Ureter (tissue), 1 donor: ENCODE measurements at places on chromosomes 2 and 18. TPM values are rescaled to one million over a fixed set of nuclear protein-coding genes. Genes with fewer than 3 reads are reported as not detected.

The DNAJB2 gene
- total RNA-seq = 93.6 TPM

The IHH gene
- not detected for total RNA-seq

The CFAP65 gene
- not detected for total RNA-seq

The IRS1 gene
- total RNA-seq = 40.0 TPM

- DNase-seq = no peak
These were observed 127.1 kb downstream of the NCOA1 start for GRCh38 chr2:24618144-24618543.

DNA sequence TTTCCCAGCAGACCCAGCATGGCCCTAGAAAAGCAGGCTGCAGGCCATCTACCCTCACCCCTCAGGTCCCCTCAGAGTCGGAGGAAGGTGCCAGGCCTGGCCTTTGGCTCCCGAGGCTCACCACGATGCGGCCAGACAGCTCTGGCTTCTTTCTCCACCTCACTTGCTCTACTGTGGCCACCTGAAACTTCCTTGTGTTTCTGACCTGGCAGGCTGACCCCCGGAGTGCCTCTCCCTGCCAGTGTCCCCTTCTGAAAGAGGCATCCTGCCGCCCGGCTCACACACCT, 375.0 kb upstream of the HS6ST1 start:
- DNase-seq = no peak

DNA sequence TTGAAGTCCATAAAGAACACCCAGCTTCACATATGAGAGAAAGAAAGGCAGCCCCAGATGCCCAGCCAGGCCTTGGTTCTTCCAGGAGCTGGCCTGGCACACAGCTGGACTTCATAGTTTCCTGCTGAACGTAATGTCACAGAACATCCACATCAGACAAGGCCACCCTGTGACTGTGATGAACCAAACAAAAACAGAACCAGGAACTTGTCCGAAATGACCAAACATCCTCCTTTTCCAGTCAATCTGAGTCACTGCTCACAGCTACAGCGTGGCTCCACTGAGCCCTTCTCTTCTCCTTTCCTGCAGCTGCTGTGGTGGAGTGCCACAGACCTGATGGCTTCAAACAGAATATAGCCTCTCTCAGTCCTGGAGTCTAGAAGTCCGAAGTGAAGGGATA, 45.4 kb upstream of the PAPOLG start:
- DNase-seq = no peak

The RAB6C gene
- total RNA-seq = 0.34 TPM

The SIX3 gene
- not detected for total RNA-seq

DNA sequence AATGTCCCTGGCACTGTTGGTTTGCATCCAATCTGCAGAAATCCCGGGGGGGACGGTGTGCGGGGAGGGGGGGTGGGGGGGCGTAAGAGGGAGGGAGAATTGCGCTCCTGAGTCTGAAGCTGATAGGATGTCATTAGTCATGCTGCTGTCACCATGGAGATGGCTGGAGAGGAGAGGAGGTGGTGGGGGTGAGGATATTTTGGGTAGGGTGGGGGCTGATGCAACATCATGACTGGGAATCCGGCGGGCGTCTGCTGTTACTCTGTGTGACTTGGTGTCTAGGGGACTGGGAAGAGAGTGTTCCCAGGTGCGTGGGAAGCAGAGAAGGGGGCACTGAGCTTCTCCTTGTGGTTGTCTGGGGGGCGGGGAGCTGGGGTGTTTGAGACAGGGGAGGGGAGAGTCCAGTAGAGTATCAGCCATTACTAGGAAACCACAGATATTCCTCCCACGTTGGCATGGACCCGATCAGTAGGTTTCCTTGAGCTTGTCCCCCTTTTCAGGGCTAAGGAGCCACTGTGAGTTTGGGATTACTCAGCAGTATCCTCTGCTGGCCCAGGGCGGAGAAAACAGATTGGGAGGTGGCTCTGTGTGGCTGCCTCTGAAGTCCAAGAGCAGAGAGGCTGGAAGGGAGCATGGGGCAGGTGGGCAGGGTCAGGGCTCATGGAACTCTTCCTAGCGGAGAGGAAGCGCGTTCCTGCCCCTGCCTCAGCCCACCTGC, 18.9 kb downstream of the TET3 start:
- no peak for DNase-seq

The ALPI gene
- not detected for total RNA-seq

The CXCR4 gene
- total RNA-seq = 23.2 TPM

DNA sequence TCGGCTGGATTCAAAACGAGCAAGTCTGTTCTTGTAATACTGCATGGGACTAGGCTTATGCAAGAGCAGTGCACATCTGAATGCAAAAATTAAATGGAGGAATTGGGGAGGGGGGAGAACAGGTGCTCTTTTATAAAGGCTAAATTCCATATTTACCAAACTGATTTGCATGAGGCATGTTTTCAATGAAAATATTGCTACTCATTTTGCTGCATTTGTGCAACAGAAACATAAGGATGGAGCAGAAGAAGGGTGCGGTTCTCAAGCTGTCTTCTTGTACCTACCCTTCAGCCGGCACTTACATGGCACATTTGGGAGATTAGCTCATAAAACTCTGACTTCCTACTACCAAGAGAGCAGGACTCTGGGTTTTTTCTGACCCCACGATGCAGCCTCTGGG, 256.4 kb downstream of the CDCA7 start:
- DNase-seq = no peak

DNA sequence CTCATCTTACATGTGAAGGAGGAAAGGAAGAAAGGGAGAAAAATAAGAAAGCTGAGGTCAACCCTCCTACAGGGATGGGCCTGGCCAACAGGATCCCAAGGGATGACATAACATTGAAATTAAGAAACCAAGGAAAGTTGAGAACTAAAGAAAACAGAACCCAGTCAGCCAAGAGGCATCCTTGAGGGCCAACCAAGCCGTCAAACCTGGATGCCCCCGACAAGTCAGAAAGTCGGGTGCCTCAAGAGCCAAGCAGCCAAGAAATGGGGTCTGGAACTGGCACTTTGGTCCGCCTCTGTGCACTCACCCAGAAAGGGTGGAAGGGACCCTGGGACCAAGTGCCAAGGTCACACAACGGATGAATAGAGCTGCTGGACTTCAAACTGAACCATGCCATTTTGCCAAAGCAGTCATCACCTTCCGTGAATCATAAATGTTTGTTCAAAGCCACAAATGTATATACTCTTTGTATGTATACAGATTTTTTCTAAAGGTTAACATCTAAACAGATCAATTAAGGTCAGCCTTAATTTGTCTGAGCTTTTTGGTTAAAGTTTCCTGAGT, 27.0 kb upstream of the PTPN4 start:
- no peak for DNase-seq

- DNase-seq = no peak
These were observed 6.0 kb upstream of the NEDD4L start for GRCh38 chr18:58038063-58038462.

GRCh38 chr2:172052000-172052983, 33.0 kb upstream of the DLX1 start:
- DNase-seq = no peak

The GREB1 gene
- total RNA-seq = 5.1 TPM

GRCh38 chr2:119288576-119288975, 64.9 kb downstream of the STEAP3 start:
- DNase-seq = no peak

DNA sequence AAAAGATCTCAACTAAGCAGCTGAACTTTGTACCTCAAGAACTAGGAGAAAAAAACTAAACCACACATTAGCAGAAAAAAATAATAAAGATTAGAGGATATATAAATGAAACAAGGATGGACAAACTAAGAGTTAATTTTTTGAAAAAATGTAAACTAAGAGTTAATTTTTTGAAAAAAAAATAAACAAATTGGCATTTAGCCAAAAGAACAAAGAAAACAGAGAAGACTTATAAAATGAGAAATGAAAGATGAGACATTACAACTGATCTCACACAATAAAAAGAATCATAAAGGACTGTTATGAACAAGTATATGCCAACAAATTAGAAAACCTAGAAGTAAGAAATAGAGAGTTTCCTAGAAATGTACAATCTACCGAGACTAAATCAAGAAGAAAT, 859.2 kb upstream of the GYPC start:
- no peak for DNase-seq

DNA sequence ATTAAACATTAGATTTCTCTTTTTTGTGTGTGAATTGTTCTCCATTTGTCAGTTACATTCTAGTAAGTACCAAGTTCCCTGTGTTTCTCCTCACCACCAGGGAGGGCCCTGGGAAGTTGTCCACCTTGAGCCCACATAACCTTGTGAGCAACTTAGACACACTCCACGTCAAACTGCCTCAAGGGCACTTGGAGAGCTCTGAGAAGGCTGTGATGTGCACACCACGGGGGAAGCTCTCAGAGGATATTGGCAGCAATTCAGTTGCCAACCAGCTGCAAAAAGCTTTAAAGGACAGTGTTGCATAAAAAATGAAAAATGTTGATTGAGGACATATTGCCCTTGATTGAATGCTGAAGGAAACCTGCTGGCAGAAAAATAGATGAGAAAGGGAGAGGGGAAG, 743.6 kb downstream of the RNF144A start:
- DNase-seq = no peak

- DNase-seq = no peak
These were observed 221.2 kb downstream of the TGIF1 start for GRCh38 chr18:3671176-3671575.

The SALL3 gene
- 0.44 TPM for total RNA-seq

DNA sequence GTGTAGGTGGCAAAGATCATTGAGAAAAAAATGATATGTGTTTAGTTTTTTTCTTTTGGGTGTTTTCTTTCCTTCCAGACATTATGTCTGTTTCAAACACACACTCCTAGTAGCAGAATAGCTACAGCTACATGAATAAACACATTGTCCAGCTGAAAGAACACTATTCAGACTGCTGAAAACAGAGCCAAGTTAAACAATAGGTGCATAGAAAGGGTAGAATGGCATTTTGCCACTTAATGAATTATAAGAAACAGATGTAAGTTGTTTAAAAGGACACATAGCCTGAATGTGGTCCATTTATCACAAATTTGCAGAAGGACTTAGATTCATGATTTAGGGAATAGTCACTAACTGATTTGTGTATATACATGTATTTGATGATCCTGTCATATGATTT, 20.1 kb downstream of the CTLA4 start:
- no peak for DNase-seq

The ABCG8 gene
- total RNA-seq = not detected

- DNase-seq = no peak
These were observed 562.6 kb downstream of the DCDC2C start for GRCh38 chr2:4265936-4266335.
